ENCODE measurements at places on chromosomes 2 and 18. TPM values are rescaled to one million over a fixed set of nuclear protein-coding genes. Genes with fewer than 3 reads are reported as not detected.

- no peak for DNase-seq
Measured at GRCh38 chr2:209762563-209762962, 9.1 kb upstream of the UNC80 start.

DNA sequence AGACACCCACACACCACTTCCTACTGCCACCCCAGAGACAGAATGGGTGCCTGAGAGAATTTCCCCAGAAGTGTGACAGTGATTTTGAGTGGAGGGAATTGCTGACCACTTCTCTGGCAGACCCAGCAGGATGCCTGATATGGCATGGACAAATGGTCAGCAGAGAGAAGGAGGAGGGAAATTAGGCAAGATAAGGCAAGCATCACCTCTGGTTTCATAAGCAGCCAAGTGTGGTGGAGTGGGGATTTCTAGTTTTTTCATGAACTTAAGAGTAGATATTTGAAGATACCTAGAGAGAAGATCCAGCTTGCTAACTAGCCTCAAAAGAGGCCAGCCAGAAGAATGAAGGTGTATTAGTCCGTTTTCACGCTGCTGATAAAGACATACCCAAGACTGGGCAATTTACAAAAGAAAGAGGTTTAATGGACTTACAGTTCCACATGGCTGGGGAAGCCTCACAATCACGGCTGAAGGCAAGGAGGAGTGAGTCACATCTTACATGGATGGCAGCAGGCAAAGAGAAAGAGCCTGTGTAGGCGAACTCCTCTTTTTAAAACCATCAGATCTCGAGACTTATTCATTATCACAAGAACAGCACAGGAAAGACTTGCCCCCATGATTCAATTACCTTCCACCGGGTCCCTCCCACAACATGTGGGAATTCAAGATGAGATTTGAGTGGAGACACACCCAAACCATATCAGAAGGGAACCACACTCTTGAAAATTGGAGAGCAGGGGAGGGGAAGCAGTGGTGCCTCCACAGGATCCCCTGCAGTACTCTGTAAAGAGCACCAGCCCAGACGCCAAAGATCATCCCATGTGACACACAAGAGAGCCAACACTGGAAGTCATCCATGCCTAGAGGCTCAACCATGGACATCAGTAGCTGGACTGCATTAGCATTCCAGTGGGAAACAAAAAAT is 64.2 kb downstream of the RBM43 start:
- DNase-seq: no peak

GRCh38 chr2:105081006-105081601 is 43.2 kb downstream of the MRPS9 start:
- no peak for DNase-seq

- no peak for DNase-seq
Measured at GRCh38 chr2:166609183-166609959, 115.3 kb upstream of the SCN7A start.

GRCh38 chr2:127634626-127635379 is 11.2 kb upstream of the GPR17 start:
- DNase-seq: no peak

DNA sequence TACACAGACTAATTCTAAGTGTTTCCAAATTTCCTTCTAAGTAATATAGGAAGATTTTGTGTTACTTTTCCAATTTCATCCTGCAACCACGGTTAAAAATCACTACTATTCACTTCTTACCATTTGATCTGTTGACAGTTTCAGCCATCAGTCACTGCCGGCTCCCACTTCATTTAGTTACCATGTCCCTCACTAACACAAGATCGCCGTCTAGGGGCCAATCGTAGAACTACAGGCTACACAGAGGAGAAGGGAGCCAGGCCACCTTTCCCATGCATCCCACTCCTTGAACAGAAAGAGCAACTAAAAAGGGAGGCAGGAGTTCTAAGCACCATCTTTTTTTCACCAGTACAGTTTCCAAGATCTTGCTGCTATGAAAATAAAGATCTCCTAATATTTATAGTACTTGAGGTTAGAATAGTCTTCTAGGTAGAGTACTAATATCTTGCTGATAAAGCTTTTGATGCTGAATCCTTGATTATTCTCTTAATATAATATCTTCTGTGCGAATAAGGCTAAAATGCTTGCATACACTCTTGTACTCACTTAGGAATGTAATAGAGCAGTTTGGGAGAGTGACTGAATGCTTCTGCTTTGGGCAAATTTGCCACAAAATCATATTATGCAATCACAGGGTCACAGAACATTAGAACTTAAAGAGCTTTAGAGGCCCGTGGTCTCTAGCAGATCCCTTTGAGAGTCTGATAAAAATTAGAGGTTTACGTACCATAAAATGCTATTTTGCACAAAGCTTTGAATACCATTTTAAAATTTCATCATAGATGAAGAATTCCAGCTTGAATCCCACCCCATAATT is 39.5 kb upstream of the CYP1B1 start:
- DNase-seq: peak; percentile 89

DNA sequence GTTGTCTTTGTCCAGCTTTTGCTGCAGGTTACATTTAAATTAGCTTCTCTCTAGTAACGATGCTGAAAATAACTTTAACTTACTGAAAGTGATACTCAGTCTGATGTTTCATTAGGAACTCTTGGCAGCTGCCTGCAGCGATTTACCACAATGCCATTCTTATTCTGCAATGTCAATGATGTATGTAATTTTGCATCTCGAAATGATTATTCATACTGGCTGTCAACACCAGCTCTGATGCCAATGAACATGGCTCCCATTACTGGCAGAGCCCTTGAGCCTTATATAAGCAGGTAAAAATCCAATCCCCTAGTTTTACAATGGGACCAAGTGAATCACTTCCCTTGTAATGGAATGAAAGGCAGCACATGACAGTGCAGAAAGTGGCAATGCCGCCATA is 16.3 kb upstream of the MFF start:
- no peak for DNase-seq

DNA sequence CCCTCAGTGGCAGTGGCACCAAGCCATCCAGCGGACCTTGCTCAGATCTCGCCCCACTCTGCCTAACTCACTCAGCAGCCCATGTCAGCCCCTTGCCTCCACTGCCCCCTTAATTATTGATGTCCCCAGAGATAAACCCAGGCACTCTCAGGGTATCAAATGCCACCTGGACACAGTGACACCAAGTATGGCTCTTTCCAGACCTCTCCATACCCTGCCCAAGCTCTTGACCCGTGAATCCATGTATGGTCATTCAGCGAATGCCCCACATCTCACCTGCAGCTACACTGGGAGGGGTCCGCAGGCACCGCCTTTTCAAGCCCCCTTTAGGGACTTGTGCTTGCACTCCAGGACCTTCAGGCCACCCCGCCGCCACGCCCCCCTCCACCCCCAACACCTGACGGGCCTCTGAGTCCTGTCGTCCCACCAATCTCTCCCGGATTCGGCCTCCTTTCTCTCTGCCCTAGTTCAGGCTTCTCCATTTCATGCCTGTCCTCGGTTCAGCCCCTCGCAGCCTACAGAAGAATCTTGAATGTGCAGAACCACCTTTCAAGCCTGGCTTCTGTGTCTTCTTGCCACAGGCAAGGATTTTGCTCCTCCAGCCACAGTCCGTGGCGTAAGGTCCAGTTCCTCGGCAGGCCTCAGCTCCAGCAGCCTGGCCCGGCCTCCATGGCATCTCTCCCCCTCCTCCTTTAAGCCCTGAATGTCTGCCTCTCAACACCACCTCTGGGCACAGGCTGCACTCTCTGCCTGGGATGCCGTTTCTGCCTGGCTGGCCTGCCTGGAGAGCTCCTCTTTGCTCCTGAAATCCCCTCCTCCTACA is 54.1 kb upstream of the ODC1 start:
- no peak for DNase-seq

GRCh38 chr2:24054366-24055010 is 4.9 kb downstream of the FKBP1B start:
- no peak for DNase-seq

DNA sequence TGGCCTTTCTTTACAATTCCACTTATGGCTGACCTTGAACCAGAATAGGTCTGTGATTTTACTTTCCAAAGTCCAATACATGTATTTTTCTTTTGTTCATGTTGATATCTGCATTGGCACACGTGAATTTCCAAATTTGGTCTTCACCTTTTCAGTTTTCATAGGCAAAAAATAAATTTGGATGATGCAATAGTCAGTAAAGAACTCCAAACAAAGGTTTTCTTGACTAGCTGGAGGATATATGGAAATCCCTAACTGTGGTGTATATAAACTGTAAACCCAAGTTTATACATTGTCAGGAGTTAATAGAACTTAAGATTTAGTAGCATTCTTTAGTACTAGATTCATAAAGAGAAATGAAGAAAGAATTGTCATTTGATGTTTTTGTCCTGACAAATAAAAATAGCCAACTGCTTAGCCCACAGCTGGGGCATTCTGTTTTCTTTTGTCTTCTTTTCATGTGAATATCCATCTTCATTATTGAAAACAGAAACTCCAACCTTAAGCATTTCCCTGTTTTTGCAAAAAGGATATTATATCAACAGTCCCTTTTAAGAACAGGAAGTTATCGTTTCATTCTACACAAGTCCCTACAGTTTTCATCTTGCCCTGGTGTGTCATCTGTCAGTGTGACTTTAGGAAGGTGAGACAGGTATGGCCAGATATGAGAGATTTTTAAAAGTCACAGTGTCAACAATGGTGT is 132.9 kb downstream of the BCL2 start:
- no peak for DNase-seq

DNA sequence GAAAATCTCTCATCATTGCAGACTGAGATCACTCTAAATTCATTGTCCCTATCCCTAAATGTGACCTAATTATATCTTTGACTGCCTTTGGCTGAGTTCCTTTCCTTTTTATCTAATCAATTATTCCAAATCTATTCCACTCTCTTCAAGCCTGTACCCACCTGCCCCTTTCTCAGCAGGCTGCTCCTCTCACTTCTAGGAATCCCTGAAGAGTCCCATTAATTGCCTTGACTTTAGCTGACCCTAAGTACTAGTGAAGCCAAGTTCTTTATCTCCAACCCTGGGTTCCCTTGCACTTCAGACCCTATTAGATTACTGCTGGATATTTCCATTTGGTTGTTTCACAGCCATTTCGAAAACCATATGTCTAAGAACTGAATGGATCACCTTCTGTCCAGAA is 102.8 kb downstream of the GREB1L start:
- DNase-seq: no peak

DNA sequence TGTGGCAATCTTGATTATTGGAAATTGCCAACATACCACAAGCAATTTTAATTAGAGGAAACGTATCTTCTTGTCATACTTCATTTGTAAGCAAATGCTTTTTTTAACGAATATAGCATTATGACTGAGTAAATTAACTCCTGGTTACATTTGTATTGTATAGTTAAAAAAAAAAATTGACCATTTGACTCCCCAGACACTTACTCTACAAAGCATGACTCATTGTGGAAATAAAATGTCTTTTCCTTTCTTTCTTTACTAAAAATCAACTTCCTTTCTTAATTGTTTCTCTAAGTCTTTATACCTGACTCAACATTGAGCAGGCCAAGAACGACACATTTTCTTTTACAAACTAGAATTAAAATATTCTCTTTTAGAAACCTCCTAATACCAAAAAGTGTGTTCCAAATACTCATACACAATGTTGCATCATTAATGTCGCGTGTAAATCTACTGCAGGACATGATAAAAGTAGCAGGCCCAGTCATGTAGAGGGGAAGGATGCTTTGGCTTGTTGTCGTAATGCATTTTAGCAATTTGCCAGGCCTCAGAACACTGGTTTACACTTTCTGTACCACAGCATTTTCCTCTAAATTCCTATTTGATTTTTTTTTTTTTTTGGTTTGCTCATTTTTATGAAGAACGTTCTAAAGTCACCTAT is 349.6 kb upstream of the KCNH7 start:
- no peak for DNase-seq

GRCh38 chr2:24815171-24815570 is 21.9 kb downstream of the CENPO start:
- DNase-seq: no peak

DNA sequence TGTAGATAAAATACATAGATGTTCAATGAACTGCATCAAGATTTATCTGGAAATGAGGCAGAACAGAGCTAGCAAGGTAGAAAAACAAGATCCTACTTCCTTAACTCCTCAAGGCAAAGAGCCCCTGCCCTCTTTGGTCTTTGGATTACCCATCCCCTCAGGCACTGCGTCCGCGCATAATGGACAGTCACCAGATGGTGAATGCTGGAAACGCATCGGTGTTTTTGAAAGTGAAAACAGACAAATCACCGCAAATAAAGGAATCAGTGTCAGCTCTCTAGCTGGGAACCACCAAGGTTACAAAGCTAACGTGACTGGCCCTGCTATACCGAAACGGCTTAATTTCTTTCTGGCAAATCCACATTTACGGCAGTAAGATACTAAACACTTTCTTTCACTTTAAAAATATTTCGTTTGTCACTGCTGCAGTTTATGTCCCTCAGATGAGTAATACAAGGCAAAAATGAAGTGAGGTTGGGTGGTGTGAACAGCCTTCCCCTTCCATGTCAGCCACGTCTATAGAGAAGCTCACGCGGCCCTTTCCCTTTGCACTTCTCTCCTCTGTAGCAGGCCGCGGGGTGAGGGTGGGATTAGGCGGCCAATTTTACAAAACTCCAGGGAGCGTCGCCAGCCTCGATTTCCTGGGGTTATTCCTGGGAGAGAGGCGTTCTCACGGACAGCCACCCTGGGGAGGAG is 627 bp upstream of the GALR1 start:
- DNase-seq: no peak

DNA sequence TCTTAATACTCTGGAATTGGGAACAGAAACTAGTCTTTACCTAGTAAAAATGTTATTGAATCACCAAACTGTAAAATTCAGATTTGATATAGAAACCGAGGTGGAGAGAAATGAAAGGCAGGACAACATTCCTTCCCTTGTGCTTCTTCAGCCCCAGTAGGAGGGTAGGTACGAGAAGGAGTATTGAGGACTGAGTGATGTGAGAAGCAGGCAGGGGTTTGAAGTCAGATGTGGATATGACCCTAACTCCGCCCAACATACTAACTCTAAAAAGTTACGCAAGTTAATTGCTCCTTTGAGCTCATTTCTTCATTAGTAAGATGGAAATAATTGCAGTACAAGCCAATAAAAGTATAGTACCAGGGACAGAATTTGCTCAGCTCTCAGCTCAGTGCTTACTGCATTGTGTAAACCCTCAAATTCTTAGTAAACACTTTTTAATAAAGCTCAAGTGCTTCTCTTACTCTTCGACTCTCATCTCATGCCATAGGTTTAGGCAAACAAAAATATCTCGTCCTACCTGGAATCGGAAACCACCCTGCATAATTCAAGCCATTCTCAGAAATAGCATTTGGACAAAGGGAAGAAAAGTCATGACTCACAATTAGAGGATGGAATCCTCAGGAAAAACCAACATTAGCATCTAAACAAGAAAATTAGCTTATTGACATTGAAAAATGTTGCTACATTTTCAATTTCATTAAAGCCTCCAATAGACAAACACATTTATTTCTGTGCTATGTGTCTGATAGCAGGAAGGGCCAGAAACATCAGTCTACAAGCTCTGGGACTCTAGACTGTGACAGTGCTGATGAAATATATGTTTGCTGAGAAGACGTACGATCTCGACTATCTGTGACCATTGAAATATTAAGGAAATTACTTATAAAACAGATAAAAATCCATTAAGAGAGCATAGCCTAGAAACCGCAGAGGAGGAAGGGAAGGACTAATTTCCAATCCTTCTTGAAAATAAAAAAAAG is 161.3 kb downstream of the HNMT start:
- no peak for DNase-seq

- no peak for DNase-seq
Measured at GRCh38 chr2:169272010-169272409, 90.3 kb downstream of the LRP2 start.

Gene UGT1A10
- total RNA-seq: not detected

Gene HOXD1
- not detected for total RNA-seq

Gene AGXT
- not detected for total RNA-seq

Gene HSBP1L1
- 8.0 TPM for total RNA-seq

Gene CDH2
- 552 TPM for total RNA-seq

Gene MLPH
- 24.8 TPM for total RNA-seq

Gene RAB11FIP5
- total RNA-seq: 30.4 TPM
